Muscle of leg (tissue), 16 donors: ENCODE measurements at places on chromosomes 3 and 15. TPM values are rescaled to one million over a fixed set of nuclear protein-coding genes. Genes with fewer than 3 reads are reported as not detected.
A peak's percentile ranks its signal among the peaks of the same experiment; 100 is the strongest.

Gene CCR3
- not detected for total RNA-seq

Gene GPR149
- 0.35 TPM for total RNA-seq

Gene MEX3B
- 7.7 TPM for total RNA-seq

Gene ZBBX
- 0.13 TPM for total RNA-seq

Gene UNC13C
- 4.4 TPM for total RNA-seq

Gene GOLGA6L4
- 0.66 TPM for total RNA-seq

- DNase-seq, result peak; percentile 5
- no peak overlapping the region for H3K4me3 ChIP-seq
- H3K4me1 ChIP-seq, result no peaks in the 10 kb centered on the region
- H3K27me3 ChIP-seq, result no peaks in the 10 kb centered on the region
- no peaks in the 10 kb centered on the region for H3K36me3 ChIP-seq
Measured at GRCh38 chr15:53658827-53659555, 100.5 kb downstream of the WDR72 start.

GRCh38 chr3:172560586-172560985 lies 37.4 kb upstream of the TNFSF10 start:
- no peaks in the 10 kb centered on the region for H3K27me3 ChIP-seq
- no peaks in the 10 kb centered on the region for H3K36me3 ChIP-seq
- no peak overlapping the region for H3K4me3 ChIP-seq
- H3K4me1 ChIP-seq, result no peaks in the 10 kb centered on the region

DNA sequence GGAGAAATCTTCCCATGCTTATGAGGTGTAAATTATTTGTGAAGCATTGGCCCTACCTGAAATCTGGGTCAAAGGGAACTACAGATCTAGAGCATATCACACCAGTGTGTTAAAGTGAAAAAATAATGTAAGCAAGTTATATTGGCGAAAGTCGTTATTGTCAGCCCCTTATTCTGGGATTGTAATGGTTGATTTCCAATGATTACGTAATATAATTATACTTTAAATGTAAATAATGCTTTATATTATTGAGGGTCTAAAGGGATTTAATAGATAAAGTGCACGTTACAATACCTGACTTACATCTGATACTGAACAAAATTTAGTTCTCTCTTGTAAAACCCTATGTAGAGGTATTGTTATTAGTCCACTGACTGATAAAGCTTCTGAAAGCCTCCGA lies 101.2 kb downstream of the NEO1 start:
- H3K4me3 ChIP-seq, result no peak overlapping the region
- no peak overlapping the region for H3K27ac ChIP-seq

- H3K27me3 ChIP-seq, result no peaks in the 10 kb centered on the region
- no peaks in the 10 kb centered on the region for H3K36me3 ChIP-seq
- no peak overlapping the region for H3K27ac ChIP-seq
- no peak overlapping the region for H3K4me3 ChIP-seq
- H3K4me1 ChIP-seq, result no peaks in the 10 kb centered on the region
Measured at GRCh38 chr3:108292450-108292849, 3.9 kb upstream of the HHLA2 start.

GRCh38 chr3:63429905-63430304 lies 151.8 kb downstream of the SYNPR start:
- no peak overlapping the region for H3K4me3 ChIP-seq
- no peaks in the 10 kb centered on the region for H3K27me3 ChIP-seq
- DNase-seq, result peak; percentile 3
- H3K36me3 ChIP-seq, result no peaks in the 10 kb centered on the region
- no peak overlapping the region for H3K27ac ChIP-seq
- no peaks in the 10 kb centered on the region for H3K4me1 ChIP-seq

GRCh38 chr3:59809710-59810444 lies 760.1 kb upstream of the CFAP20DC start:
- H3K4me1 ChIP-seq, result peaks cover 34% of the 10 kb centered on the region
- H3K27ac ChIP-seq, result peak overlapping the region; percentile 67
- no peaks in the 10 kb centered on the region for H3K27me3 ChIP-seq
- no peak overlapping the region for H3K4me3 ChIP-seq

DNA sequence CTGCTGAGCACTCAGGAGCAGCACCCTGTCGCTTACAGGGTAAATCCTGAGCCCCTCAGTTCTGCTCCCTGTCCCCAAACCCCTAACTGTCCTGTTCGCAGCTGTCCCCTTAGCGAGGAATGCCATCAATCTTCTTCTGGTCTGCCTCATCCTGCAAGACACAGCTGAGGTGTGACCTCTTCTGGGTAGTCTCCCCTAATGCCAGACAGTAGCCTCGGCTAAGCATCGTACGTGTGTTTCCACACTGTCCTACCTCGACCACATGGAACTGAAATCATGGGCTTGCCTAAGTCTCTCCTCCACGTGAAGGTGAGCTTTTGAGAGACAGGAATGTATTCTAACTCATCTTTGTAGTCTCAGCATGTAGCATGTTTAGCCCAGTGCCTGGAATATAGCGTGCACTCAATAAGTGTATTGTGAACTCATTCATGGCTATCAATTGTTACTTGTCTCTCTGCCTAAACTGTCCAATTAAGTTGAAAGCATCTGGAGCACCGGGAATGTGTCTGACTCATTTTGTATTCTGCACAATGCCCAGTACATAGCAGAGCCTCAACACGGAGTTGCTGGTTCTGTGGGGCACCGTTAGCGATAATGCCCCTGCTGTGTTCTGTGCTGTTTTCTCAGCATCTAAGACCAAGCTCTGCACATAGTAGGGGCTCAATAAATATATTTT lies 90.2 kb downstream of the HES1 start:
- H3K27me3 ChIP-seq, result peaks cover 17% of the 10 kb centered on the region
- H3K36me3 ChIP-seq, result no peaks in the 10 kb centered on the region
- H3K4me1 ChIP-seq, result peaks cover 13% of the 10 kb centered on the region

- no peaks in the 10 kb centered on the region for H3K36me3 ChIP-seq
- H3K27me3 ChIP-seq, result no peaks in the 10 kb centered on the region
- no peak for DNase-seq
- no peak overlapping the region for H3K27ac ChIP-seq
- H3K4me1 ChIP-seq, result peaks cover 14% of the 10 kb centered on the region
Measured at GRCh38 chr3:150828261-150828660, 65.3 kb upstream of the SIAH2 start.

GRCh38 chr15:85062560-85062959 lies 80.9 kb downstream of the PDE8A start:
- peaks cover 3% of the 10 kb centered on the region for H3K36me3 ChIP-seq
- no peak for DNase-seq
- H3K4me3 ChIP-seq, result no peak overlapping the region
- H3K4me1 ChIP-seq, result peaks cover 4% of the 10 kb centered on the region
- H3K27me3 ChIP-seq, result no peaks in the 10 kb centered on the region
